D721Med (cell line): ENCODE measurements at places on chromosomes 2 and 18.

GRCh38 chr18:71047882-71048281 lies 759.0 kb downstream of the SOCS6 start:
- DNase-seq: no peak

DNA sequence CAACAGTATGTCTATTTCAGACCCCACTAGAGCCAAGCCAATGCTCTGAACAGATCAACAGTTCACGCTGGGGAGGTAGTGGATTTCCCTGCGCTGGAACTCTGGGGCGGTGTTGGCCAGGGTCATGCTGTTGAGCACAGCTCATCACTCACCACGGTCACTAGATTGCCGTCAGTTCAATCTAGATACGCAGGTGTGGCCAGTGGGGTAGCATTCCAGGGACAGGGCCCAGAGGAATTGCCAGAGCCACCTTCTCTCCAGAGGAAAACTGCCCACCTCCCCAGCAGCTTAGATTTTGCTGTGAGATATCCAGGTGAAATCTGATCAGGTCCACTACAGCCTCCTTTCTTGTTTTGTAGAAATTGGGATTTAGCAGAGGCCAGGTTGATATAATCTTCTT lies 101.8 kb downstream of the SOX11 start:
- DNase-seq: no peak

- DNase-seq: no peak
Observed at GRCh38 chr2:974502-974901, 23.9 kb downstream of the SNTG2 start.

GRCh38 chr2:240127911-240128607 lies 8.0 kb downstream of the COPS9 start:
- DNase-seq: no peak

- DNase-seq: no peak
Observed at GRCh38 chr2:228048838-228049490, 132.5 kb downstream of the SPHKAP start.

DNA sequence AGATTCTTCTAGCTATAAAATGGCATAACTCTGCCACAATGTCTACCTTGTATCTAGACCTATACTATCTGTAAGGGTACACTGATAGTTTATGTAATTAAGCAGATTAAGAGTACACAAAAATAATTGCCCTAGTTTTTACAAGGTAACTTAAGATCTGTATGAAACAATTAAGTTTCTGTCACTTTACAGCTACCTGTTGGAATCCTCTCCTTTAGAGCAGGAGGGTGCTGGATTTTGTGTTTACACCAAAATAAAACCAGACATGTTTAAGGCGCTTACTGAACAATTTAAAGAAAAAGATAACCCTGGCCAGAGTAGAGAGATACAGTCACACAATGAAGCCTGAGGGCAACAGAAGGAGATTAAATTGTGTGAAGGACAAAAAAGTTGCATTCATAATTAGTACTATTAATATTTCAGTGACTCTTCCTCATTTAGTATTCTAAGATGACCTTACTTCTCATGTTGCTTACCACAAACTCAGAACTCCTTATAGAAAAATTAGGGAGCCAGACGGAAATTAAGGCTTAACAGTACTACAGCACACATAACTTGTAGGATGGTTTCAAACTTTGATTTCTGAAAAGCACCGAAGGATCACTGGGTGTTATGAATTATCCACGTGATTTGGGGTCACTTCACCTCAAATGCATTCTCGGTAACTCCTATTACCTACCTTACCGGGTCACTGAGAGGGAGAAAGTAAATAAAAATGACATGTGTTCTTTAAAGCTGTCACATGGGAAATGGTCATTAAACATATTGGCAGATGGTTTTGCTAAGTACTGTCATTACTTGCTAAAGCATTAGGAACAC lies 1.0 kb downstream of the DARS1 start:
- no peak for DNase-seq

- no peak for DNase-seq
Observed at GRCh38 chr18:39167990-39168389, 1602.4 kb upstream of the CELF4 start.

DNA sequence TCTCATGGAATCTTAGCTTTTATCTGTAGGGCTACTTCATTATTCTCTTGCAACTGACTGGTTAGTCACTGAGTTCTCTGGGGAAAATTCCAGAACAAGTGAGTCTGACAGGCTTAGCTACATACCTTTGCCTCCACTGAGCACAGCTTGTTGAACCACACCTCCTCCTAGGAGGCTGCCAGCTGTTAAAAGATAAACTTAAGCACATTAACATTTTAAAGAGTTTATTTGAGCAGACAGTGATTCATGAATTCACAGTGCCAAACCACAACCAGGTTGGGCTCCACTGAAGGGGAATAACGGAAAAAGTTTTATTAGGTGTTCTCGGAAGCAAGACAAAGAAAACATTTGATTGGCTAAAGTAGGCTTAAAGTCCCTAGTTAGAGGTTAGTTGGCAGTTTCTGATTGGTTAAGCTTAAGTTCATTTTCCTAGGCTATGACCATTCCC lies 12.5 kb upstream of the SLC38A11 start:
- no peak for DNase-seq

- DNase-seq: no peak
Observed at GRCh38 chr2:21415234-21415633, 291.5 kb downstream of the TDRD15 start.

GRCh38 chr2:234969306-234970098 lies 17.7 kb downstream of the SH3BP4 start:
- DNase-seq: no peak

GRCh38 chr2:39948016-39948719 lies 169.1 kb upstream of the THUMPD2 start:
- no peak for DNase-seq

DNA sequence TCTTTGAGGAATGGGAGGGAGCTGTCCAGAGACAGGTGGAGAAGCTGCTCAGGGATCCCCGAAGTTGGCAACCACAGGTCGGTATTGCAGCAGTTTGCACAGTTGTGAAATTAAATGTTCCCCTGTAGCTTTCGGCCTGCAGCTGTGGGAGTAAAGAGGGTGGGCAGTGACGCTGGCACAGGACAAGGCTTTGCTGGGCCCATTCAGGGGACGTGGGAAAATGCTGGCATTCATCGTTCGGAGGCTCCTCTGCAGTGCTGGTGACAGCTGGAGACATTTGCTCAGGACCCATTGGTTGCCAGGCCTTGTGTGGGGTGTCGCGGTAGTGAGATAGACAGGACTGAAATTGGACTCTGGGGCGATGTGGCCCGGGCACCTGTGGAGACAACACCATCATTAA lies 173.7 kb downstream of the MYCN start:
- DNase-seq: no peak

DNA sequence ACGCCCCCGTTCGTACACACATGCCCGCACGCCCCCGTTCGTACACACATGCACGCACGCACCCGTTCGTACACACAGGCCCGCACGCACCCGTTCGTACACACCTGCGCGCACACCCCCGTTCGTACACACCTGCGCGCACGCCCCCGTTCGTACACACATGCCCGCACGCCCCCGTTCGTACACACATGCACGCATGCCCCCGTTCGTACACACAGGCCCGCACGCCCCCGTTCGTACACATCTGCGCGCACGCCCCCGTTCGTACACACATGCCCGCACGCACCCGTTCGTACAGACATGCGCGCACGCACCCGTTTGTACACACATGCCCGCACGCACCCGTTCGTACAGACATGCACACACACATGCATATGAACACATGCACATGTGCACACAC lies 45.7 kb downstream of the SPP2 start:
- DNase-seq: no peak

GRCh38 chr2:9085353-9085752 lies 81.9 kb upstream of the MBOAT2 start:
- DNase-seq: no peak

GRCh38 chr2:64234150-64234549 lies 89.9 kb upstream of the PELI1 start:
- DNase-seq: no peak

GRCh38 chr2:230749111-230749510 lies 36.5 kb downstream of the CAB39 start:
- DNase-seq: no peak

DNA sequence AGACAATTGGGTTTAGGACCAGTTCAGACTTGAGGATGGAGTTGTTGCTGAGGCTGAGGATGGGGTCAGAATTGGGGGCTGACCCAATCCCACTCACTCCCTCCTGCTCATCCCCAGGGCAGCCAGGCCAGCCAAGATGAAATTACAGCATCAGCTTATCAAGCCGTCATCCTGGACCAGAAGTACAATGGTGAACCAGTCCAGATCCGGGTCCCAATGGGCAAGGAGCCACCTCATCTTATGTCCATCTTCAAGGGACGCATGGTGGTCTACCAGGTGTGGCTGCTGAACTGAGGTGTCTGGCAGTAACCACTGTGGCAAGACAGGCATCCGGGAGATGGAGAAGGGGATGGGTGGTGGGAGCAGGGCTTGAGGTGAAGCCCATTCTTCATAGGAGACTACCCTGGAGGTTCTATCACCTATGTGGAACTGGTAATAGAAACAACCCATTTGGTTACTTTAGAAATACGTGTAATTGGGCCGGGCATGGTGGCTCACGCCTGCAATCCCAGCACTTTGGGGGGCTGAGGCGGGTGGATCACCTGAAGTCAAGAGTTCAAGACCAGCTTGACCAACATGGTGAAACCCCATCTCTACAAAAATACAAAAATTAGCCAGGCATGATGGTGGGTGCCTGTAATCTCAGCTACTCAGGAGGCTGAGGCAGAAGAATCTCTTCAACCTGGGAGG lies 13.9 kb downstream of the VIL1 start:
- no peak for DNase-seq

DNA sequence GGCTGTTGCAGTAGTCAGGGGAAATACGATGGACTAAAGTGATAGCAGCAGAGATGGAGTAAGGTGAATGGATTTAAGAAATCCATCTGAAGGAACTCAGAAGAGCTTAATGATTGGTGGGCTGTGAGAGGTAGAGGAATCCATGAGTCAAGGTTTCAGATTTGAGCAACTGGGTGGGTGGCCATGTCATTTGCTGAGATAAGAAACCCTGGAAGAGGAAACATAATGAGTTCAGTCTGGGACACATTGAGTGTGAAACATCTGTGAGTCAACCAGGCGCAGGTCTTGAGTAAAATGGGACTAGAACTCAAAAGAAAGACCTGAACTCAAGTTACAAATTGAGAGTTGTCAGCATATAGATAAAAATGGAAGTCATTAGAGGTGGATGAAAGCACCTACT lies 19.7 kb upstream of the ASNSD1 start:
- no peak for DNase-seq

GRCh38 chr2:153004627-153005026 lies 286.2 kb downstream of the ARL6IP6 start:
- DNase-seq: no peak

DNA sequence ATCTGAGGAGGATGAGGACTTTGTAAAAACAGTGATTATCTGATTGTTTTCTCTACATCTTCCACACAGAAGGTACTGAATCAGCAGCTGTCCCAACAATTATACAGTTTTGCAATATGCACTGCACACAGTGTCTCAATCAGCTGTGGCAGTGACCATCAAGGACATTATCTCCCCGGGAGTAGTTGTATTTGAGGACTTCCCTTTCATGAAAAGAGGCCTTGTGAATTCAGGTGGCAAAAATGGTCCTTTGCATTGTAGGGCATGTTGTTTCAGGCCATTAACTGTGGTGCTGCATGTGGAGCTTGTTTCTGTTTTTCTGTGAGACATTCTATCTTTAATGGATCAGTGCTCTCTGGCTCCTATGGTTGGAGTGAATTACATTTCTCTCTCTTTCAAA lies 779.4 kb upstream of the FSHR start:
- DNase-seq: no peak

- no peak for DNase-seq
Observed at GRCh38 chr2:183031911-183032794, 6.1 kb downstream of the NCKAP1 start.

GRCh38 chr2:30231996-30232800 lies 864 bp downstream of the LBH start:
- peak; percentile 36 for DNase-seq

DNA sequence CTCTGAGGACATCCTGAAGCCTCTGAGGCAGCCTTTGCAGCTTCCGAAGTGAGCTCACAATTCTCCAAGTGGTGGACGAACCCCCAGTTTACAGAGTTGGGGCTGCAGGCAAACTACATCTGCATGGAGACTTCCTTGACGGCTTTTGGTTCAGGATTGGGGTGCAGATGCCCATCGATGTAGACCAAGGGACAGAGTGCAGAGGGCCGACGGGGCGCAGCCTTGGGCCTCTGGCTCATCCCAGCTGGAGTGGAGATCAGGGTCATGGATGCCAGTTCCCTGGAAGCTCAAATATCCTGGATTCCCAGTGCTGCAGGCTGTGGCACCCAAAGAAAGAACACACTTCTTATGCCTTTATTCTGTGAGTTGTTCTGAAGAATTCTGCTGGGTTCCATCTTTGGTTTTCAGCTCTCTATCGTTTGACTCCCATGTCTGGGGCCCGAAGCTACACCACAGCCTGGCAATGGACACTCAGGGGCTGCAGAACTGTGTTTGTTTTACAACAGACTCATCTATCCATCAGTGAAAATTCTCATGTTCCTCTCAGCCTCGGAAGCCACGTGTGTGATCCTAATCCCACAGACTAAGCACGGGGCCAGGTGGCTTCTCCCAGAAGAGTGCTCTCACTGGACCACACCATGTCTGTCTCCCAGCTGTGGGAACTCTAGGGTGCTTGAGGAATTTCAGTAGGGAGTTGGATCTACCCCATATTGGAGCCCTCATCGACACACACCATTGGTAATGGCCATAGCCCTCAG lies 414.1 kb upstream of the MYT1L start:
- no peak for DNase-seq

GRCh38 chr2:1775511-1776035 lies 31.3 kb upstream of the PXDN start:
- no peak for DNase-seq

- peak; percentile 32 for DNase-seq
Observed at GRCh38 chr2:199485732-199486335, 28.1 kb upstream of the SATB2 start.

DNA sequence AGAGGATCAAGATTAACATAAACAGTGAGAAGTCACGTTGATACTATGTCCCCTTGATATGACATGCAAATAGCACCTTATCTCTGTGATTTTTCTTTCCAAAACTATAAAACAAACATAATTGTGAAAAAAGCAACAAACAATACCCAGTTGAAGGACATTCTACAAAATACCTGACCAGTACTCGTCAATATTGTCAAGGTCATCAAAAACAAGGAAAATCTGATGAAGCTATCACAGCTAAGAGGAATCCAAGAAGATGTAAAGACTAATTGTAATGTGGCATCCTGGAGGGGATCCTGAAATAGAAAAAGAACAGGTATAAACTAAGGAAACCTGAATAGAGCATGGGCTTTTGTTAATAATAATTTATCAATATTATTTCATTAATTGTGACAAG lies 321.5 kb upstream of the MAP2 start:
- no peak for DNase-seq

DNA sequence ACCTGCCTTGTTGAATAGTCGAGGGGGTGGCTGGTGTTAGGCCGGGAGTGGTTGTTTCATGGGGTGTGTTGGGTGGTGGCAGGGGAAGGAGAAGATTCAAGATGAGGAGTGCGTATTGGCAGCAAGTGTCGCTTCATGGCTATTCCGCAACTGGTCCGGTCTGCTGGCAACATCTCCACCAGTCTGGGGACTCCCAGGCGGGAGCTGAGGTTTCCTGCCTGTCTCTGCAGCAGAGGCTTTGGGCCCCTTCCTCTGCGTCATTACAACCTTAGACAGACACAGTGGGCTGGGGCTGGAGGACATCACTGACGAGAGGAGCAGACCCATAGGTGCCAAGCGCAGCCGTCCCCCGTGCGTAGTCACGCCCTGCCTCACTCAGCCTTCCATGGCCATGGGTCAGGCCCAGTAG lies 64.0 kb upstream of the MCFD2 start:
- DNase-seq: no peak

GRCh38 chr2:3588084-3588483 lies 6.8 kb upstream of the COLEC11 start:
- no peak for DNase-seq
